Naive thymus-derived CD8-positive, alpha-beta T cell (primary cell): ENCODE measurements at places on chromosomes 5 and 9. TPM values are rescaled to one million over a fixed set of nuclear protein-coding genes. Genes with fewer than 3 reads are reported as not detected.

The ST8SIA4 gene
- 9.8 TPM for polyA plus RNA-seq

The IFNA21 gene
- polyA plus RNA-seq: not detected

The STK32A gene
- polyA plus RNA-seq: not detected

The BTNL3 gene
- not detected for polyA plus RNA-seq

The CCNJL gene
- polyA plus RNA-seq: not detected

The SLC1A1 gene
- not detected for polyA plus RNA-seq

The FSTL4 gene
- not detected for polyA plus RNA-seq

The IL5 gene
- not detected for polyA plus RNA-seq

DNA sequence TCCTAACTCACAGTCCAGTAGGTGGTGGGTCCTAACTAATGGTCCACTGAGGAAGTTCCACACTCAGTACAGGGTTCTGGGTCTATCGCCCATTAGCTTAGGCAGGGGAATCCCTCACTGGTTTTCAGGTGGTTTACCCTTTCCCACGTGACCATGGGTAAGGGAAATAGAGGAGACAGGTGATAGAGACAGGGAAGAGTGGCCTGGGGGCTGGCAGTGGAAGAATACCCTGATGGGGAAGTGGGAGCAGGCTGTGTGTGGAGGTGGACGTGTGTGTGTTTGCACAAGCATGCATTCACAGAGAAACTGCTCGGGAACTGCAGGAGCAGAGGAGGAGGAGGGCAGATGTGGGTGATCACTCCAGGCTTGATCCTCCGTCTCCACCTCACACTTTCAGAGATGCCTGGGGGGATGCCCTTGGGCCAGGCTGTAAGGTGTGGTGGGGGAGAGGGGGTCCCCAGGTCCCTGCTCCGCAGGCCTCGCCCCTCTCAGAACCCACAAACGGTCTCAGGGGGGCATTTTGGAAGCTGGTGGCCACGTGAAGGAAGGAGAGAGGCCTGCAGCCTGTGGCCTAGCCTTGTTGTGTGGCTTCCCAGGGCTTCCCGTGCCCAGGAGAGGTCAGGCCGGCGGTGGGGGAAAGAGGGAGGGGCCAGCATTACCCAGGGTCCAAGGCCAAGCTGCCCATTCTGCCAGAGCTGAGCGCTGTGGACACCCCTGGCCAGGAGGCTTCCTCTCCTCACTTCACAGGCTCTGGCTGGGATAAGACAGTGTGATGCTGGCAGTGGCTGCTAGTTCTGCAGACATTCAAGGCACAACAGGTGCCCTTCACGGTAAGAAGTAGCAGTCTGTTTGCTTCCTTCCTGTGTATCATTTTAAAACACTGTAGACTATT, 80.0 kb downstream of the OTULIN start:
- no peak for DNase-seq

DNA sequence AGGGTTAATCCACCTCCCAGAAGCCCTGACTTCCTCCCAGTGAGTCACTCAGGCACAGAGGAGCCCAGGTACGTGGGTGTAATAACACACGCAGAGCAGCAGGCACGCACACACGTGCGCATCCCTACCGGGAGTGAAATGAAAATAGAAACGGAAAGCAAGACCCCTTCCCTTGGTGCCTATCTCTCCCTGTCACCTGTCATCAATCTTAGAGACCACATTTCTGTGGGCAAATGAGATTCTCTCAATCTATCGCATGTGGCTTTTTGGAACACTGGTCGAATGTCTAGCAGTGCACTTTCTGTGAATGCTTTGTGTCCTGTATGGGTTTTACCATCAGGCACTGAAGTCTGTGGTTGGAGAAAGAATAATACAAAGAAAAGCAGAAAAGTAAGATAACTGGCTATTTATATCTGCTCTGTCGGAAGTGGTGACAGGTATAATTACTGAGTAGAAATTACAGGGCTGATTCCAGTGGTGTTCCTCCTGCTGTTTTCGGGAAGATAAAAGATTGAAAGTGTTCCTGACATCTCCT, 137.7 kb upstream of the GRIA1 start:
- DNase-seq: no peak

GRCh38 chr5:32507738-32508434, 63.3 kb upstream of the ZFR start:
- no peak for DNase-seq

DNA sequence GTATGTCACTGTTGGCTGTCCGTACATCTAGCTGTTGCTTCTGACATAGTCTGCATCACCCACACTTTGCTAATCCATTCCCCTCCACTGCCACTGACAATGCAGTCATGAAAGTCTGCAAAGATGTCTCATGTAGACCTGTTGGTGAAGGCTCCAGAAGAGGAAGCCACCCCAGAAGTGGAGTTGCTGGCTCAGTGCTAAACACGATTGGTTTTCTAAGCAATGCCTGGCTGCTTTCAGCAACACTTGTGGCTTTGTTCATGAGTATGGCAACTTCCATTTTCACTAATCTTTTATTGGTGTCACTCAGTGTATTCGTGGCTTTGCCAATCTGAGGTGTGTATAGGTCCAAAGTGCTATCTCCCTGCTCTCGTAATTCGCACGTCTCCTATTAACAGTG, 288.1 kb downstream of the GADD45G start:
- DNase-seq: no peak

DNA sequence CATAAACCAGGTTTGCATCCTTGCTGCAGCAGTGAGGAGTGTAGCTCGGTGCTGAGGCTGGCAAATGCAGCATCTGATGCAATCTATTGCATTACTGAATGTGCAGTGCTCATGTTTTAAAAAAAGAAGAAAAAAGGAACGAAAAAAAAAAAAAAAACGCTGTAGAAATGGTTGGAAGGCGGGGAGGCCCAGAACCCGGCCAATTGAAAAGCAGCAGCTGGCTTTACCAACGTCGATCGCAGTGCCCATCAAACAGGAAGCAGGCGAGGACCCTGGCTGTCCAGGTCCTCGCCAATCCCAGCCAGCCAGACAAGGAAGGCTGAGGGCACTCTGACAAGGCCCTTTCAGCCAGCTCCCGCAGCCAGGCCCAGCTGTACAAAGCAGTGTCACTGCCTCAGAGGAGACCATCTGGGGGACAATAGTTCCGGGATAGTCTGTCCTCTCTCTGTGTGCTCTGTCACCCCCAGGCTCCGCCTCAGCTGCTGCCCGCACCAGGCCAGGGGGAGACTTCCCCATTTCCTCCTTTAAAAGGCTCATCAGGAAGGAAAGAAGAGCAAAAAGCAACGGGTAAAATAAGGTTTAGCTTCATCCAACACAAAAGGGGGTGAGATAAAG, 21.8 kb upstream of the CPEB4 start:
- DNase-seq: no peak

GRCh38 chr9:110997847-110998246, 40.4 kb downstream of the LPAR1 start:
- DNase-seq: no peak

DNA sequence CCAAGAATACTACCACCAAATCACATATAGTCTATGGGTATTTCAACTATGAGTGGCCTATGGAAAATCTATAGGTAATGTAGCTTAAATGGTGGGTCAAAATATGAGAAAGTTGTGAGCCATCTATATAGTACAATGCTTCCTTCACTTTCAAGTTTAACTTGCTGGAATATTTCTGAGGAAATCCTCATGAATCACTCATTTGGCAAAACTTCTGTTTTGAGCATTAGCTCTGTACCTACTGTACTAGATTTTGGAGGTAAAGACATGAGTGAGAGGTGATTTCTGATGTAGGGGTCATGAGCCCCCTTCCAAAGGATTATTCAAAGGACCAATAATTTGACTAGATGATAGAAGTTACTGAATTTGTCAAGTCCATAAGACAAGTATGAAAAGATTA, 80.6 kb upstream of the DAB2 start:
- DNase-seq: no peak

DNA sequence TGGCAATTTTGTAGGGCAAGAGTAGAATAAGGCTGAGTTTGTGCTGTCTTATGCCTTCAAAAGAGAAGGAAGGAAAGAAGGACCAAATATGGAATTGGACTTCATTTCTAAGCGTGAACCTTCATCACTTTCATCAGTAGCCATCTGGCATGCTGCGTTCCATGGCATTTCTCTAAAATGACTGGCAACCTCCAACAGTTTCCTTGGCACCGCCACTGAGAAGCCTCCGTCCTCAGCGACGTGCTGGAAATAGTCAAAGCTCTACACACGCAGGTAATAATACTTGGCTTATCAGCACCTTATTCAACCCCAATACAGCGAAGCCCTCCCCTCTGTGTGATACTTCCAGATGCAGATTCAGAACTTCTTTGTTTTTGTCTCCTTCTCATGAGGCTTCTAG, 169.7 kb upstream of the CD180 start:
- DNase-seq: no peak

- DNase-seq: no peak
These were observed 165.6 kb upstream of the CCDC152 start for GRCh38 chr5:42591015-42591414.

- DNase-seq: no peak
These were observed 177.0 kb downstream of the CDK5RAP2 start for GRCh38 chr9:120402741-120403542.

- no peak for DNase-seq
These were observed 219.2 kb downstream of the PAPPA start for GRCh38 chr9:116372786-116373185.

- DNase-seq: no peak
These were observed 18.7 kb downstream of the DAPK1 start for GRCh38 chr9:87516222-87516925.

GRCh38 chr5:53259176-53259575, 149.6 kb upstream of the MOCS2 start:
- DNase-seq: no peak

GRCh38 chr5:95727764-95728191, 3.4 kb upstream of the RHOBTB3 start:
- no peak for DNase-seq

- no peak for DNase-seq
These were observed 102.8 kb downstream of the SNX18 start for GRCh38 chr5:54620141-54620933.

GRCh38 chr9:8241201-8241600, 441.6 kb upstream of the DMAC1 start:
- no peak for DNase-seq

DNA sequence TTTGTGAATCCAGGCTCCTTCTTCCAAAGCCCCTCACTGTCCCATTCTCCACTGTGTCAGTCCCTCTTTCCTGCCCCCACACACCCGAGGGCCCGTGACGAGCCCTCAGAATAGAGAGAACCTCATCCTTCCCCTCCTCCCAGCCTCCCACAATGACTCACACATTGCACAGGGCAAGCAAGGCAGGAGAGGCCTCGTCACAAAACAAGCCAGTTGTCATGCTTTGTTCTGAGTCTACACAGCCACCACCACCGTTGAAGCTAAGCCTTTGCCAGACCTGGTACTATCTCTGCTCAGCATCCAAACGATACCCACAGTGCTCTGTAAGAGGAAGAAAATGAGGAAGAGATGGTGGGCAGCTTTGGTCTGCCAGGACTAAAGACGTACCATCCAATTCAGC, 142.2 kb upstream of the ZNF366 start:
- no peak for DNase-seq

DNA sequence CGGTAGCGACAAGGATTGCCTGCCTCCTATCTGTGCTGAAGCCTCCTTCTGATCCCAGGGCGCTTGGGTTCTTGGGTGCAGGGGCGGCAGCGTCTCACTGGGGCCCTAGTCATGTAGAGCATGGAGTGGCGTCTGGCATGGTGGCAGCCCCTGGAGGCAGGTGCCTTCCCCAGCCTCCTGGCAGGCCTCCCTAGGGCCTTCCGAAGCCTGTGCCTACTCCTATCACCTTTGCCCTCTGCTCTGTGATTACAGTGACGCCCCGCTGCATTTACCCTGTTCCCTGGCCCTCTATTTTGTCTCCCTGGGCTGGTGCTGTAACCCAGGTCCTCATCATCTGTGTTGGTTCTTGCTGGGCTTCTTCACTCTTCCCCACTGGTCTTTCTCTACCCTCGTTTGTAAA, 3.8 kb downstream of the SRD5A1 start:
- DNase-seq: no peak

DNA sequence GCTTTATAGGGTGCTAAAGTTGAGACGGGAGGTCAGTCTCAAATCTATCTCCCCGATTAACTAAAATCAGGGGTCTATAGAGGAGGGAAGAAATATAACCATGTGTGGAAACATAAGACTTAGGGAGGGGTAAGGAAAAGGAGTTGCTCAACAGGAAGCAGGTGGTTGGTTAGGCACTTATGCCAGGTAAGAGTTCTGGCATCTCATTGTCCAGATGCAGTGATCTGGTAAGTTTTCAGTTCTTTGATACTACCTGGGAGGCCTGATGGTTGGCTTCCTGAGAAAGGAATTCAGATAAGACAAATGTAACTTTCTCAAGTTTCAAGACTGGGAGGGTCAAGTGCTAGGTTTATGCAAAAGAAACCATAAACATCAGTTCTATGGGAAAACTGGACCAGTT, 47.7 kb downstream of the CERT1 start:
- no peak for DNase-seq

- DNase-seq: no peak
These were observed 193.8 kb downstream of the SLF1 start for GRCh38 chr5:94812232-94812631.

- no peak for DNase-seq
These were observed 1.3 kb upstream of the TMEM210 start for GRCh38 chr9:137172901-137173795.

- no peak for DNase-seq
These were observed 106.2 kb upstream of the SLC24A2 start for GRCh38 chr9:19895006-19895405.

DNA sequence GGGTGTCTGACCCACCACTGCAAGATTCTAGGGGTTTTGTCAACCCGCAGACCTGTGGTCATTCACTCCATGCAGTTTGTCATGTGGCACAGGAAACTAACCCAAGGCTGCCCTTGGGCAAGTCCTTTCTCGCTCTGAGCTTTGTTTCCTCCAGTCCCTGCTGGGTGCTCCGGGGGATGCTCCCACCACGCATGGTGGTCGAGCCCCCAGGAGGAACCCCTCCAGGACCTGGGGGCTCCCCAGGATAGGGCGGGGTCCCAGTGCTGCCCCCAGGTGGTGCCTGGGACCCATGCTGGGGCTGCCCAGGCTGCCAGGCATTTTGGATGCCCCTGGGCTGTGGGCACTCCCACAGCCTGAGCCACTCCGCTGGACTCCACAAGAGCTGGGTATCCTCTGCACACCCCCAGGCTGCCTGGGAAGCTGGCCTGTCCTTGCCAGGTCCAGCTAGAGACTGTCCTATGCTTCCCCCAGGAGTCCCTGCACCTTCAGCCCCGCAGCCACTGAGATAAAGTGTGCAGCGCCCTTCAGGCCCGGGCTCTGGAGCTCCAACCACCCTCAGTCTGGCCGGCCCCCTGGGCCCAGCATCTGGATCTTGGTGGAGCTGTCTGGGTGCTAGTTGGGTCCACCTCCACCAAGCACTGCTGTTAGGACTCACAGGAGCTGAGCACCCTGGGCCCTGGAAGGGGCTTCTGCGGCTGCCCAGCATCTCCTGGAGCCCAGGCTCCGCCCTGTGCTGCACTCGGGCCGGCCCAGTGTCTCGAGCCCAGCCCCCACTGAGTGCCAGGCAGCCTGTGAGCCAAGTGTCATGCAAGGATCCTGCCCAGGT, 104.3 kb downstream of the PHF2 start:
- no peak for DNase-seq

- no peak for DNase-seq
These were observed 10.1 kb downstream of the ARRDC3 start for GRCh38 chr5:91373006-91373405.

- DNase-seq: no peak
These were observed 161.5 kb upstream of the CDKN2B start for GRCh38 chr9:22170556-22170955.

GRCh38 chr5:177509991-177510566, 453 bp upstream of the DOK3 start:
- no peak for DNase-seq
